ENCODE measurements at places on chromosomes 1 and 21.

DNA sequence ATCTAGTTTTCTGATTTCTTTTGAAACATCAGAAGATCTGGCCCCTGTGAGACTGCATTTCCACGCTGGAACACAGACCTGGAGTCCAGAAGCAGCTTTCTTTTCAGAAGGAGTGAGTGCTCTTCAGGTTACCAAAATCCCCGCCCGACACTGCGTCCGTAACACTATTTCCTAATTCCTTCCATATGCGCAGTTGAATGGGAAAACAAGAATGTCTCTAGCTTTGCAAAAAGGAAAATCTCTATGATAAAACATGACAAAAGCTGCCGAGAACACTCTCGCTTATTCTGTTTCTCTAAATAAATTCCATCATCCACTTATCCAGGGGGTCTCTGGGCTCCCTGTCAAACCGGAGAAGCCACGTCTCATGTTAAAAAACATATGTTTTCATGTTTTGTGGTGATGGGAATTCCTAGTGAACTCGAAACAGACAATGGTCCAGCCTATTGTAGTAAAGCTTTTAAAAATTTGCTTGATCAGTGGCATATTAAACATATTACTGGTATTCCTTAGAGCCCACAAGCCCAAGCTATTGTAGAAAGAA, 67.7 kb downstream of the PLD5 start:
- DNase-seq: no peak

DNA sequence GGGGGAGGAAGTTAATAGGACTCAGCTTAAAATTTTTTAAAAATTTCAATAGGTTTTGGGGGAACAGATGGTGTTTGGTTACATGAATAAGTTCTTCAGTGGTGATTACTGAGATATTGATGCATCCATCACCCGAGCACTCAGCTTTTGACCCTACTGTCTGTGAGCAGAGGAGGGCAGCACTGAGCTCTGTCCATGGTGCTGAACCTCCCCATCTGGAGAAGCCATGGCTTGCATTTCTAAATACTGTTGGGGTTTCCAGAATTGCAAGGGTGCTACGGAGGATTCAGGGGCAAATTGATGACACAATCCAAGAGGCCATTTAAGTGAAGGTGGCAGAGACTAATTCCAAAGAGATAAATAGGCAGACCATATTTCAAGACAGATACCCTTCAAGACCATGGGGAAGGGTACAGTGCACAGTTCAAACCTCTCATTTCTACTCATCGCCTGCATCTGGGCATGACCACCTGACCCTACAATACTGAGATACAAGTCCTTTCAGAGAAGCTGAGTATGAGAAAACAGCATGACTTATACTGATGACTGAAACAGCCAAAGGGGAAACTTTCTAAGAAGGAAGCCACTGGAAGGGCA, 17.2 kb downstream of the SYT2 start:
- DNase-seq: no peak

DNA sequence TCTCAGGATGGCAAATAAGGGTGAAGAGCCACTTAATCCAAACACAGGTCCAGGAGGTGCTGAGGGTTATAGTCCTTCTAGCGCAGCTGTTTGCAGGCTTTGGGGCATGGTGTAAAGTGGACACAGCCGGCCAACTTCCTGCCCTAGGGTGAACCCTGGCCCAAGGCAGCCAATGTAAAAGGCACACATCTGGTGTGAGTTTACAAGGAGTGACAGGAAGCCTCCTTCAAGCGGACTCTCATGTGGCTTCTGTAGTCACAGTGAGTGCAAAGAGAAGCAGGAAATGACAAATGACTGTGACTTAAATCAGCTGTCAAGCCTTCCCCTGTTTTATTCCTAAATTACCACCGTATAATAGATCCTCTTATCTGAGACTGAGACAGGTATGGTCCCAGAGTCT, 213.0 kb downstream of the CRB1 start:
- DNase-seq: no peak

- no peak for DNase-seq
Measured at GRCh38 chr1:172826096-172826741, 167.3 kb downstream of the FASLG start.

- no peak for DNase-seq
Measured at GRCh38 chr1:39753132-39754025, 14.7 kb downstream of the PPIE start.

DNA sequence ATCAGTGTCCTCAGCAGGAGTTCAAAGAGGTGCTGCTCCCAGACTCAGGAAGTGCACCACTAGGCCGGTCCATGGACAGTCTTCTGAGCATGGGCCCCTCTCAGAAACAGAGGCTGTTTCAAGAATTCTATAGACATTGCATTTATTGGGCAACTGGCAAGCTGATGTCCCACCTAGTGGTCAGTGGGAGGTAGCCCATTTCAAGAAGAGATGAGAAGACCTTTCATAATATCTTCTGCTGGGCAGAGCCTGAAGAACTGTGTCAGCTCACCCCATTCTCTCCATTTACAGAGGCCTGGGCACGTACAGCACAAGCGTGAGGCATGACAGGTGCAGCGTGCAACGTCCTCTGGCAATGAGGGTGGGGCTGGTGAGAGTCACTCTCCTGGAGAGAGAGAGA, 216.0 kb downstream of the DYRK1A start:
- no peak for DNase-seq

- no peak for DNase-seq
Measured at GRCh38 chr1:101394041-101394440, 157.2 kb downstream of the S1PR1 start.

DNA sequence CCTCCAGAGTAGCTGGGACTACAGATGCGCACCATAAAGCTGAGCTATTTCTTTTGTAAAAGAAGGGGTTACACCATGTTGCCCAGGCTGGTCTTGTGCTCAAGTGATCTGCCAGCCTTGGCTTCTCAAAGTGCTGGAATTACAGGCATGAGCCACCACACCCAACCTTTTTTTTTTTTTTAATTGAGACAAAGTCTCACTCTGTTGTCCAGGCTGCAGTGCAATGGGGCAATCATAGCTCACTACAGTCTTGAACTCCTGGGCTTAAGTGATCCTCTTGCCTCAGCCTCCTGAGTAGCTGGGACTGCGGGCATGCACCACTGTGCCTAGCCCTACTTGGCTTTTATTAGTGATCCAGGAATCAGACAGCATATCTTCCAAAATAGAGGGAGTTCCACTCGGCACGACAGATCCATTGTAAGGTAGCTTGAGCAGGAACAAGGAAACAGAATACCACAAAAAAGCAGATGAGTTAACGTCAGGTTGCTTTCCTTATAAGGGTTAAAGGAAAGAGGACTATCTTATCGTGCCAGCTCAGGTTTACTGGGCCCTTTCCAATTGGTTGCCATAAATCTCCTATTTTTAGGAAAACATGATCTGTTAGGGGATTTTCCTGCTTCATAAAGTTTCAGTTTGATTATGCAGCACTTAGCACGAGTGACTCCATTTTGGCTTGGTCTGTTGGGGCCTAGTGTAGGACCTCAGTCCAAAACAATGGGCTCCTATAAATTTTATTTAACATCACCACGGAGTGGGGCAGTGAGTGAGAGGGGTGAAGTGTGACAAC, 45.2 kb downstream of the NENF start:
- no peak for DNase-seq

GRCh38 chr1:4322881-4323280, 331.5 kb upstream of the AJAP1 start:
- DNase-seq: peak; percentile 89

DNA sequence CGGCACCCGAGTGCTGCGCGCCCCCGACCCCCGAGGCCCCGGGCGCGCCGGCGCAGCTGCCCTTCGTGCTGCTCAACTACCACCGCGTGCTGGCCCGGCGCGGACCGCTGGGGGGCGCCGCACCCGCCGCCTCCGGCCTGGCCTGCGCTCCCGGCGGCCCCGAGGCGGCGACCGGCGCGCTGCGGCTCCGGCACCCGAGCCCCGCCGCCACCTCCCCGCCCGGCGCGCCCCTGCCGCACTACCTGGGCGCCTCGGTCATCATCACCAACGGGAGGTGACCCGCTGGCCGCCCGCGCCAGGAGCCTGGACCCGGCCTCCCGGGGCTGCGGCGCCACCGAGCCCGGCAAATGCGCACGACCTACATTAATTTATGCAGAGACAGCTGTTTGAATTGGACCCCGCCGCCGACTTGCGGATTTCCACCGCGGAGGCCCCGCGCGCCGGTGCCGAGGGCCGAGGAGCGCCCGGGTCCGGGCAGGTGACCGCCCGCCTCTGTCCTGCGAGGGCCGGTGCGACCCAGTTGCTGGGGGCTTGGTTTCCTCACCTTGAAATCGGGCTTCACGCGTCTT, 49.0 kb downstream of the SIM2 start:
- DNase-seq: peak; percentile 25

GRCh38 chr1:155012776-155013602, 10.4 kb downstream of the ZBTB7B start:
- no peak for DNase-seq

DNA sequence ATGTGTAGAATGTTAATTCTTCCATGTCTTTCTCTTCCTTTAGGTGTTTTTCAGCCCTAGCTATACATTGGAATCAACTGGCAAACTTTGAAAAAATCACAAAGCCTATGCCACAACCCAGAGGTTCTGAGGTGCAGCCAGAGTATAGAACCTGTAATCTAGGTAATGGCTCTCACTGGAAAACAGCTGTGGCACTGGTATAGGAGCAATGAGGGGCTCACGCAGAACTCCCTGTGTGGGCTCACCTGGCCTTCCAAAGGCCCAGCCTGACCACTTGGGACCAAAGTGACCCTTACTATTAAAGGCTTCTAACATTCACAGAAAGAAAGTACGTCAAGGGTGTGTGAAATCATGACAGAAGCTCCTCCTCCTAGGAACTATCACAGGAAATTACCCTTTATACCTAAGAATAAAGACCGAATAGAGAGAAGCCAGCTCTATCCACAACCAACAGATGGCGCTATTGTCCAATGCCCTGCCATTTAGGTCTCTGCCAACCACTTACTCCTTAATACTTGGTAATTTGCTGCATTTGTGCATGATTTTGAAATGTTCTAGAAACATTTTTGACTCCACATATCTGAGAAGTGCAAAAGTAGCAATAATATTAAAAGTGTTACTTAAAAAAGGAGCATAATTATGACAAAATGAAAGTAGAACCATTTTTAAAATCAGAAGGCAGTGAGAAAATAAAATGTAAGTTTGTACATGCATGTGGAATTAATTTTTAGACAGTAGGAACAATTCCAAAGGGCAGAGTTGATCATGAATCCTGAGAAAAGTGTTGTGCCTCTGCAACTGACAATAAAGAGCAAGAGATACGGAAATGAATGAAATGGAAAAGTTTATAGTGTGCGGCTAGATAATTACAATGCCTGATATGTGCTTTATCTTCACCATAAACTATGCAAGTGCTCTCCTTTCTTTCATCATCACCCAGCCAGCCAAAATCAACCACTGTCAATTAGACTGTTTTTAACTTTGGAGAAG, 93.1 kb upstream of the HAO2 start:
- peak; percentile 34 for DNase-seq

GRCh38 chr1:31101147-31101502, 35.6 kb upstream of the PUM1 start:
- DNase-seq: peak; percentile 80

- DNase-seq: no peak
Measured at GRCh38 chr1:53585129-53585528, 125.9 kb downstream of the DMRTB1 start.

DNA sequence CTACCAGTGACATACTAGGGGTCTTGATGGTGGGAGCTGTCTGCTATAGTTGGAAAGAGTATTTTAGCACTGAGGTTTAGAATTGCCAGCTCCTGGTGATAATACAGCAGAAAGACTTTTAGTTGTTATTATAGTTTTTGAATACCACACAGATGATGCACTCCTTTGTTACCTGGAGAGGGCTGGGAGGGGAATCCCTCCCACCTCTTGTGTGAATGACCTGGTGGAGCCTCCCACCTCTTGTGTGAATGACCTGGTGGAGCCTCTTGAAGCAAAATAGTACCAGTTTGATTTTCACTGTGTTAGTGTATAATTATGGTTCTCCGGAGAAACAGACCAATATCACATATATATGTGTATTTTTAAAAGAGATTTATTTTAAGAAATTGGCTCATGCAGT, 3.3 kb downstream of the DISP1 start:
- DNase-seq: no peak

- DNase-seq: no peak
Measured at GRCh38 chr1:167472752-167473521, 45.4 kb downstream of the CD247 start.

DNA sequence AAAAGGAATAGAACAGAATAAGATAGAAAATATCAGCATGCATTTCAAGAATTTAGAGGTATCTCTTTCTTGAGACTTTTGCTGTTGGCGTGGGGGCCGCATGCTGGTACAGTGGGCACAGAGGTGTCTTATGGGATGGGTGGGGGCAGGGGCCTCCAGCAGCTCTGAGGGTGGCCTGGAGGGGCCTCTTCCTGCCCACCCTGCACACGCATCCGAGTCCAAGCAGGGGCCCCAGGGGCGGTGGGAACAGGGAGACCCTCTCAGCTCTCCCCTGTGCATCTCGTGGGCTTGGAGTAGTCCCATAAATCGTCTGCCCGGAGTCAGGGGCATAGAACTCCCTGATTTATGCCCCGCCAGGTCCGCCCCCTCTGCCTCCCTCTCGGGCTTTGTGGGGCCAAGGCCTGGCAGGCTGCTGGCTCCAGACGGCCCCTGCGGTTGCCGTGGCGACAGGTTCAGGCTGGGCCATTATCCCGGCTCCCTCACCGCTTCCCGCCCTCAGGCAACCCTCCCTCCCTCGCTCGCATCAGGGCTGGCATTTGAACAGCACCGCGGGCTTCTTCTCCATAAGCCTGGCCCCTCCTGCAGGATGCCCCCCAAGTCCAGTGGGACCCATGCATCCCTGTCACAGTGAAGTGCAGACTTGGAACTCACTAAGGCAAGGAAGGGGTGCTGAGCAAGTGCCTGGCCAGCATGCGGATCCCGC, 133.2 kb upstream of the ZBTB40 start:
- DNase-seq: peak; percentile 60

DNA sequence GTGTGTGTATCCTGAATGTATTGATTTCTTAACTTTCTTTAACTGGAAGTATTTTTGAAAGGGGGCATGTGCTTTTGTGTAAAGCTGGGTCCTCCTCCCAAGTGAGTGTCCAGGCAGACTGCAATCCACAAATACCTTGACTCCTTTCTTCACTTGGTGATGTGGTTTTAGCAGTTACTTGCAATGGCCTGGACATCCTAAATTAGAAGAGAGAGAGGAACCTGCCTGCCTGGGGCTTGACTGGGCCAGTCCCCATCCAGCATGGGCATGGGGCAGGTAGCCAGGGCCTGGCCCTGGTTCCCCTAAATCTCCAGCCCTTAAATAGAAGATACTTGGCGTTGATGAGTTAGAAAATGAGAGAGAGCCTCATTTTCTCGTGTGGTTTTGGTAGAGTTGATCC, 159.7 kb downstream of the PGBD5 start:
- DNase-seq: no peak

Measured in DMS79 treated with DMSO at 0.1 percent for 48 hours (cell line).